ELF-1 (cell line): ENCODE measurements at places on chromosomes 12 and 14.

DNA sequence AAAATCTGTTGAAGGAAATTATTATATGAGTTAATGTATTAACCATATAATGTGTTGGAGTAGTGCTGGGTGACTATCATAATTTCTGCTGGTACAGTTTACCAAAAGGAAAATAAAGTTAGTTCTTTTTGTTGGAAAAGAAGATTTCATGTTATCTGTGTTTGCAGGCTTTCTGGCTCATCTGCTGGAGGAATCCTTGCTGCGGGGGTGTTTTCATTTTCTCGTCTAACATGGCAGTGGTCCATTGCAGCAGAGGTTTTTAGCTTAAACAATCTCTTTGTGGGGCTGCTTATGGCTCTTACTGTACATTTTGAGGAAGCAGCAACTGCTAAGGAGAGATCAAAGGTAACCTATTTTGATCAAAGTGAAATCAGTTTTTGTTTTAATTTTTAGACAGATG, 24.1 kb downstream of the TMEM260 start:
- DNase-seq = no peak

- no peak for DNase-seq
Observed at GRCh38 chr12:25034676-25035075, 85.8 kb upstream of the BCAT1 start.

DNA sequence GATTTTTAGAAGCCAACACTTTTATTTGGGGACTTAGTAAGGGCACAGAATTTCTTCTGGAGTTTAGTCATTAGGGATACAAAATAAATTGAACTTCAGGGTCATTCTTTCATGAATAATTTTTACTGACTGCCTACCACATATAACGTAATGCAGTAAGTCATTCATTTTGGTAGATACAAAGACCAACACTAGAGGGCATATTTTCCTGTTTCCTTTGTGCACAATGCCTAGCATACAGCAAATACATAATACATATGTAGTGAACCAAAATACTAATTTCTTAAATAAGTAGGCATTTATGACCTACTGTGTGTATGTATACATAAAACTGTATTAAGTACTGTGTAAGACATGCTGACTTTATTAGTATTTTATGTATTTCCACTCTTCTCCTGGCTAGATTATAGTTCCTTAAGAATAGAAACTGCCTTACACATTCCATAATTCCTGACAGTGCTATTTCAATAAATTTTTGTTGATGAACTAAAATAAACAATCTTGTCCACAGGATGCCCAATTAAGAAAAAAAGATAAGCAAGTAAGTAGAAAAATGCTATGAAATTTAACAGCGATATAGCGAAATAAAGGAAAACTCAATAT, 47.9 kb downstream of the PPP1R12A start:
- DNase-seq = no peak

GRCh38 chr14:106013879-106014376, 487.5 kb downstream of the TMEM121 start:
- DNase-seq = no peak
